ENCODE measurements at places on chromosomes 4 and X.

- peak; percentile 12 for DNase-seq
Measured at GRCh38 chrX:44332437-44332836, 11.0 kb downstream of the EFHC2 start.

DNA sequence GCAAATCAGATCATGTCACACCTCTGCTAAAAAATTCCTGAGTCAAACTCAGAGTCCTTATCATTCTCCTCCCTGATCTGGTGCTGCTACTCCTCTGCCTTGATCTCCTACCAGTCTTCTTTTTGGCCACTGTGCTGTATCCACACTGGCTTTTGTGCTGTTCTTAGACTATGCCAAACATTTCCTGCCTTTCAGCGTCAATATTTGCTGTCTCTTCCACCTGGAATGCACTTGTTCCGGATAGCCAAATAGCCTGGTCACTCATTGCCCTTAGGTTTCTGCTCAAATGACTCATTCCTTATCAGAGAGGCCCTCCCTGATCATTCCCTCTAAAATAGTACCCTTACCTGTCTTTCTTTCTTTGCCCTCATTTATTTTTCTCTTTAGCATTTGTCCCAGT is 24.4 kb upstream of the RP2 start:
- DNase-seq = peak; percentile 23

DNA sequence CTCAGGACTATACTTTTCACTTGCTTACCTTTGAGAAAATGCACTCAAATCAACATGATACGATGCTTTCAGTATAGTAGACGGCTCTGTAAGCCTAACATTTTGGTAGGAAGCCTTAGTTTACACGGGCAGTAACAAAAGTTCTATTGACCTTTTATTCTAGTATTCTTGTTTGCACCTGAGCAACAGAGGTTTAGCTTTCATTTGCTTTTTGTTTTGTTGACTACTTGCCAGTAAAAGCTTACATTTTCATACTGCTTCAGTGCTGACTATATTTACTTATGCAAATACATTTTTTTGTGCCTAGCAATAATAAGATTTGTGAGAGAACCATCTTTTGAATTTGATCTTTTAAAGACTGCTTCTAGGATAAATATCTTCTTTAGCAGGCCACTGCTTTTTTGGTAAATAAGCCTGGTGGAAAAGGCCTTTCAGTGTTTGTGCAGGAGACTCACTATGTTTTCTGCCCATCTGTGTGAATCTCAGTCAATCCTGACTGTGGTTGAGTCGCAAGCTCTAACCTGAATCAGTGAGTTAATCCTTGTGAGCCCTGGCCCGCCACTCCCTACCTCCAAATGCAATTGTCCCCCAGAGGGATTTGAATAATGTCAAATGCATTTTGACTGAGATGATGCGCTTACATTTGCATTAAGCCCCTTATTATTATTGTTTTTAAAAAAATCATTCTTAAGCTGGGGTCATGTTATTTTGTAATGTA is 21.9 kb downstream of the FHIP1A start:
- DNase-seq = peak; percentile 46

DNA sequence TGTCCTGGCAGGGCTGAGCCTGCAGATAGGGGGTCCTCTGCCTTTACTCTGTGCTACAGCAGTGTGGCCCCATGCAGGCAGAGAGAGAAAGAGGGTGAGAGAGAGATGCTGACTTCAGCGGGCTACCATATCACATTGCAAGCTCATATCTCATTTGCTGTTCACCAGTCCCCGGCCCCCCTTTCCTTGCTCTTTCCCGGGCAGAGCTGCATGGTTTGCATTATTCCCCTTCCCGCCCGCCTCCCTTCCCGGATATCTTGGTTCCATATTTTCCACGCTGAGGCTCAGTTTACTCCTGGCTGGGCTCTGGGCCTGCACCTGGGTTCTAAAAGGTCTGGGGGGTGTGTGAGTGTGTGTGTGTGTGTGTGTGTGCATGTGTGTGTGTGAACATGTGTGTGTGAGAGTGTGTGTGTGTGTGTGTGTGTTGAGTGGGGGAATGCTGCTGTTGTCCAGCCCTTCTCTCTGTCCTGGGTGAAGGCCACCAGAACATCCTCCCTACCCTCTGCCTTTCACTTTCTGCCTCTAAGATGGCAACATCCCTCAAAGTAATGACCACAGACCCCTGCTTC is 63.5 kb downstream of the PJA1 start:
- no peak for DNase-seq

DNA sequence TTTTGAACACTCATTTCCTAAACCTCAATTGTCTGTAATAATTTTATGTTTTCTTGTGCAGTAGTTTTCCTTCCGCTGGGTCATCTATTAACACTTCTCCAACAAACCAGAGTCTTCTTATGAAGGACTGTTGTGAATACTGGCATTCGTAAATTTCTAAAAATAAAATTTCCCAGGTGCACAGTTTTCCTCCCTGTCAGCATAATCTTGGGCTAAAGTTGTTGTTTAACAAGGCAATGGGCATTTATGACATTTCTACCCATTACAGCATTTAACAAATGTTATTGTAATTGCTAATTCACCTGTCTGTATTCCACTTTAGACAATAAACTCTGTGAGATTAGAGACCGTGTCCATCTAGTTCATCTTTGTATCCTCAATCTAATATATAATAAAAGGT is 1.2 kb downstream of the SCFD2 start:
- DNase-seq = no peak

DNA sequence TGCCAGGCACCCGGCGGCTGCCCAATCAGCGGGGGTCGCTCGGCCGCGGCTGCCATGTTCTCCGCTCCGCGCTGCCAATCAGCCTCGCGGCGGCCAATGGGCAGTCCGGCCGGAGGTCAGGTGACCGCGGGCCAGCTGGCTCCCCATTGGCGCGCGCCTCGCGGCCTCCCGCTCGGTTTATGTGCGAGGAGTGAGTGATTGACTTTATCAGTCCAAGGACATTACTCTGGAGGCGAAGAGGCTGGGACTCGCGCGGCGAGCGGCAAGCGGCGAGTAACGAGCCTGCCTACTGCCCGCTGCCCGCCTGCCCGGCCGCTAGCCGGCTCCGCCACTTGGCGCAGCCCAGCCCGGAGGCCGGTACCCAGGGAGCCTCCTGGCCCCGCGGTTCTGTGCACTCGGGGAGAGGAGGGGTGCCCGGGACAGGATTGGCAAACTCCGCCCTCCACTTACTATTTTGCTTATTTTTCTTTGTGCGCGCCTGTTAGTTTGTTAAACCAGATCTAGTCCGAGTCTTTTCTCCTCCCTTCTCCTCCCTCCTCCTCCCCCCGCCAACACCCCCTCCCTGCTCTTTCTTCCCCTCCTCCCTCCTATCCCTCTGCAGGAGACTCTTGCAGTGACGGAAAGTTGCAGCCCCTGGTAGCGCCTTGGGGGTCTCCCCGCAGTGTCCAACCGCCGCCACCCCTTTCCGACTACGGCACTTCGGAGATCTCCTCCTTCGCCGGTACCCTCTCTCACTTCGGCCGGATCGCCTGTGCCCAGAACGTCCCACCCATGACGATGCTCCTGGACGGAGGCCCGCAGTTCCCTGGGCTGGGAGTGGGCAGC is at the start of gene ZIC3:
ZIC3 (plus strand) TSS at position 207 of the 825 bp plus-strand sequence; CDS start at position 772, 565 bp downstream.
- DNase-seq = peak; percentile 91

DNA sequence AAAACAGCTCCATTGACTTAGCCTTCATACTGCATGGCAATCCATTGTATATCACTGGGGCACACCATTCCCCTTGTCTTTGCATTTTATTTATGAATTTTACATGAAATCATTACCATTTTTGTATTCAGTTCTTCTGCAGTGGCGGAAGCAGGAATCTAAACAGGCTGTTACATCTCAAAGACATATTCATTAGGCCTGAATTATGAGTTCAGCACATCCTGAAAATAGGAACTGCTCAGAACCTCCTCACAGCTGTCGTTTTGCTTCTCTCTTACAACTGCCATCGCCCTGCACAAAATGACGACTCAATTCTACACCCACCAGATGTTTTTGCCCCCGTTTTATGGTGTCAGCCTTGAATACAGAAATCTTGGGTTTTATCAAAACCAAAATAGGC is 474.4 kb upstream of the MAGEB18 start:
- DNase-seq = no peak
